ENCODE measurements at places on chromosomes 7 and 10.

GRCh38 chr10:47008769-47009168 is 97.5 kb downstream of the PTPN20 start:
- DNase-seq = no peak

DNA sequence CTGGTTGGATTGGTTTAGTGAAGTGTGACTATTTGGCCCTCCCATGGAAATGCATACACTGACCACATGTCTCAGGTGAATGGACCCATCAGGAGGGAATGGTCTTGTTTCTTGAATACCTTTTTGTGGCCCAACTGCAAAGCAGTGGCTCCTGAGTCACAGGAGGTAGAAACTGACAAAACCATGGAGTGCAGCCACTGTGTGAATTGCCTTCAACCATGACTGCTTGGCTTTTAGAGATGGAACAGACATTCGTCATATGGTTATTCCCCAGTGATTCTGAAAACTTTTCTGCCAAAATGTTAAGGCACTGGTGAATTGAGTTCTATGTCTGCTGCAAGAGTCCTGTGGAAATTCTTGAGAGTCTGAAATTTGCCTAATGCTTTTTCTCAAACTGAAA is 64.7 kb downstream of the CDK14 start:
- DNase-seq = no peak

DNA sequence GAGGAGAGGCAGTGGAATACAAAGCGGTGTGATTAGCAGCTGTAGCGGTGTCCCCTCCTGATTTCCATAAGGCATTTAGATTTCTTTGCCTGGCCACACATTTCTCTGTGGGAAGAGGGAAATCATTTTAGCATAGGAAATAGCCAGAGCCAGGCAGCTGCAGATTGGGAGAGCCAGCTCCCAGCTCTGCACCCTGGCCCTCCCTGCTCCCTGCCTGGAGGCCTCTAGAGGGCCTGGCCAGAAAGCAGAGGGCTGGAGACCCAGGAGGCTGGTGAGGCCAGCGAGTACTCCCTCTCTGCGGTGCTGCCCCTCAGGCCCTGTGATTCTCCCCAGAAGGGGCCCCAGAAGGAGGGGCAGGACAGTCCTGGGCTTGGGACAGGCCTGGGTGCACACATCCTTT is 85.7 kb downstream of the C10orf105 start:
- DNase-seq = no peak

- DNase-seq = no peak
Observed at GRCh38 chr10:27747096-27747451, 1.5 kb upstream of the MKX start.

- no peak for DNase-seq
Observed at GRCh38 chr7:10707519-10707918, 266.2 kb upstream of the PHF14 start.

- no peak for DNase-seq
Observed at GRCh38 chr10:27680006-27680557, 65.5 kb downstream of the MKX start.

- DNase-seq = no peak
Observed at GRCh38 chr7:2631946-2632732, at the start of gene TTYH3. TSS of gene TTYH3 (plus strand) at chr7:2631986. CDS start at chr7:2632156, 170 bp downstream.

DNA sequence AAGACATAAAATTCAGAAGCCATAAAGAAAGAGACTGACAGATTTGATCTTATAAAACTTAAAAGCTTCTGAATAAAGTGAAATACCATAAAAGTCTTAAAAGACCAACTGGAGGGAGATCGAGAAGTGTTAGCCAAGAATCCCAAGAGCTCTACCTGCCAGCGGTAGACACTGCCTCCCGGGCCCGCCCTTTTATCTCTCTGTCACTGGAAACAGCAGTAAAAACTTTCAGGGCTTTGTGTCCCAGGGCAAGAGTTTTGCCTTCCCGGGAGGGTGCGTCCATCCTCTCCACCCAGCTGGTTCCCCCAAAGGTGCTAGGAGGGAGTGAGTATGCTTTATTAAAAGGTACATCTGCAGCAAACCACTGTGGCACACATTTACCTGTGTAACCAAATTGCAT is 5.8 kb downstream of the PLA2G12B start:
- DNase-seq = no peak

GRCh38 chr10:60726257-60726656 is 52.0 kb upstream of the CDK1 start:
- no peak for DNase-seq

- DNase-seq = no peak
Observed at GRCh38 chr10:124320778-124321432, 97.8 kb downstream of the OAT start.

DNA sequence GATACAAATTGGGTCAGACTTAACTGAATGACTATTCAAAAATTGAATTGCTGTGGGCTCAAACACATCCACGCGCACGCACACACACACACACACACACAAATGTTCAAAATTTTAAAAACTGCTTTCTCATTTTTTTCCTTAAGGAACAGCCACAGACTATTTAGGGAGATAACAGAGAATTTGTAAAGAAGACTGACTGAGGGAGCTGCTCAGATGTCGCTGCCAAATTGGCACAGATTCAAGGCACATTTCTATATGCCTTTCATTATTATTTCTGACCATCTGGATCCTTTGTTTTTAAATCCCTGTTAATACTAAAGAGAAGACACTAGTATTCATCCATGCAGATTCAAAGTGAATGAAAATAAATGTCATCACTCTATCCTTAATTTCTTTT is 154.8 kb downstream of the DGKB start:
- no peak for DNase-seq

GRCh38 chr10:33041783-33042437 is 83.9 kb upstream of the ITGB1 start:
- DNase-seq = no peak

DNA sequence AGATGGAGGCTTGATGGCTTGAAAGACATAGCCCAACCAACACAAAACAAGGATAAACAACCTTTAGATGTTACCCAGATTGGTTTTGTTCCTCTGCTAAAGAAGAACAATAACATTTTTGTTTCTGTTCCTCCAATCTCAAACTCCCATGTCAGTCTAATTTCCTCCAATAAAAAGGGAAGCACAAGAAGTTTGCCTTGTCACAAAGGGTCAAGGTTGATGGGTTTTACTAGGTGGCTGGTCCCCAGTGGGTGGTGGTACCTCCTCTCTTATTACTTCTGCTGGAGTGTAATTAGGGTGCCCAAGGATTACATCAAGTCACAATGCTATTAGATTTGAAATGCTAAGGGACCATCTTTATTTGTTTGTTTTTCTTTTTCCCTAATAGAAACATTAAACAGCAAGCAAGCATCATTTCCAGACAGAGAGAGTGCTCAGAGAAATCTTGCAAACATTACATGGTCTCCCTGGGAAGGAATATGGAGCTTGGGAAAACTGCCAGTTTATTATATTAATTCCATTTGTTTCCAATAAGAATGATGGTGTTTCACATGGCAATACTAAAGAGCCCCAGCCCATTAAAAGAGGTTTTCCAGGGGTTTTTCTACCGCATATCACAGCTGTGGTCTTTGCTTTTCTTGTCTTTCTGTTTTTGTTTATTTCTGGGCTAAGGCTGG is 78.3 kb upstream of the AOAH start:
- no peak for DNase-seq
